ENCODE measurements at places on chromosomes 16 and 17.

- no peak for DNase-seq
These were observed 34.6 kb downstream of the RBFOX1 start for GRCh38 chr16:7366993-7367880.

- DNase-seq: no peak
These were observed 9.2 kb downstream of the RND2 start for GRCh38 chr17:43033948-43034881.

DNA sequence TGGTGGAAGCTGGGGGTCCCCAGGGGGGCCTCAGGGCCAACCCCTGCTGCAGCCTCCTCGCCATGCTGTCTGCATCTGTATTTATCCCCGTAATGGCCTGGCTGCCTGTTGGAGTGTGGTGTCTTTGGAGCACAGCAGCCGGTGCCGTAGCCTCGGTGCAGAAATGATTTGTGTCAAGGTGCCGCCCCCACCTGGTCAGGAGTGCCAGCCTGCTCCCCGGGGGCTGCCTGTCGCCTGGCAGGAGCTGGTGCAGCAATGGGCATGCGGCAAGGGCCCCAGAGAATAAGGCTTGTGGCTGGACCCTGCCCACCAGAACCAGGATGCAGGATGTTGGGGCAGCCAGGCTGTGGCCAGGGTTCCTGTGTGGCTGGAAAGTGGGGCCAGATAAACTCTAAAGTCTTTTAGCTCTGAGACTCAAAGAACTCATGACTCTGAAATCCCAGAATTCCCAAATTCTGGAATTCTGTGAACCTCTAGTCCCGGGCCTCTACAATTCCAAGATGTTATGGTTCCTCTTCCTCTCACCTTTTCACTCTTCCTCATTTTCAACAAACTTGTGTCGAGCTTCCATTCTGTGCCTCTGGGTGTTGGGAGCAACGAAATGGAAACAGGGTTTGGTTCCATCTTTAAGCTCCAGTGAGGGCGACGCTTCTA lies 5.9 kb downstream of the CPNE2 start:
- DNase-seq: no peak

DNA sequence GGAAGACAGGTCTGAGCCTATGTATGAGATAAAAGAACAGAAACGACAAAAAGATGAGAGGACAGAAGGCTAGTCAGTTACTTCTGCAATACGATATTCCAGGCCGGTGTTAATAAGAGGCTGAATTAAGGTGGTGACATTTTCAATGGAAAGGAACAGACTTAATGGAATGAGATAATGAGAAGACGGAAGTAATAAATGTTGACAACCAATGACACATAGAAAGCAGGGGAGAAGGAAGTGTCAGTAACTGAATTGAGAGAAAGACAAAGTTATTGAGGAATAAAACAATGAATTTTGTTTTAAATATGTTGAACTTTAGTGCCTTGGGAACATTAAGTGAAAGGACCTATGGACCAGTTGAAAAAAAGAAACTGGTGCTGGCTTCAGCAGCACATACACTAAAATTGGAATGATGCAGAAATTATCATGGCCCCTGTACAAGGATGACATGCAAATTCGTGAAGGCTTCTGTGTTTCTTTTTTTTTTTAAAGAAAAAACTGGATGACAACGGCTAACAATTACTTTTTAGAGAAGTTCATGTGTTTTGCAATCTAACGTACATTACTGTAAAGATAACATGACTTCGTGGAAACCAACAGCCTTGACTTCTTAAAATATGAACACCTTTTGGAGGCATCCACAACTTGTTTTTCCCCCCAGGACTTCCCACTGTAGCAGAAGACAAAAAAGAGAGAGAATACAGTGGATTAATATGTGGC lies 18.5 kb upstream of the CPD start:
- no peak for DNase-seq

- DNase-seq: no peak
These were observed 36.8 kb upstream of the TEKT3 start for GRCh38 chr17:15378243-15378642.

DNA sequence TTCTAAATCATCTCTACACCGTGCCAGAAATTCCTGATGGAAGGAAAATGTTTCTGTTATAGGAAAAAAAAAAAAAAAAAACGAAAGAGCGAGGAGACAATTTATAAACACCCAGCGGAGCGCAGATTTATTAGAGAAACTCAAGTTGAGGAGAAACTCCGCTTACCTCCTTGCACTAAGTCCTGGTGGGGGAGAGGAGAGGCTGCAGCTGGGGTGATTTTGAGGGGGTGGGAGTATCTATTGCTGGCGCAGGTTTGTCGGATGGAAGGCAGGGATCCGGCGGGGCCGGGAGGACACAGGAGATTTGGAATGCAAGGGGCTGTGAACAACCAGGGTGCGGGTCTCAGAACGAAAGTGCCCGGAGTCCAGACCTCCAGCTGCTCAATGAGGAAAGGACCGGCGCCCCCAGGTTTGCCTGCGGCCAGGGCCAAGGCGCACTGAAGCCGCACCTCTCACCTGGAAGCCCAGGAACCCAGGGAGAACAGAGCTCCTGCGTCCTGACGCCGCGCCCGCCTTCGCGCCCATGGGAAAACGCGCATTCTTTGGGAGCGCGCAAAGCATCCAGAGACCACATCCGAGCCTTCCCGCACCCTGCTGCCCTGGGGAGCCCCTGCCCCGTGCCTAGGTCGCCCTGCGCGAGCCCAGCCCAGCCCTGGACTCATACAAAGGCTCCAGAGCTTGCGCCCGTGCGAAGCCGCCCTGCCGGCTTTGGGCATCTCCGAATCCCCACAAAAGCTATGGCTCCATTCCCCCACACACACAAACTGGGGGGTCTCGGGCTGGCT lies 2.6 kb upstream of the HOXB8 start:
- DNase-seq: no peak

- DNase-seq: no peak
These were observed 524.2 kb upstream of the EEF2KMT start for GRCh38 chr16:5621826-5622225.

GRCh38 chr17:67121316-67121891 lies 77.0 kb downstream of the CACNG1 start:
- no peak for DNase-seq

DNA sequence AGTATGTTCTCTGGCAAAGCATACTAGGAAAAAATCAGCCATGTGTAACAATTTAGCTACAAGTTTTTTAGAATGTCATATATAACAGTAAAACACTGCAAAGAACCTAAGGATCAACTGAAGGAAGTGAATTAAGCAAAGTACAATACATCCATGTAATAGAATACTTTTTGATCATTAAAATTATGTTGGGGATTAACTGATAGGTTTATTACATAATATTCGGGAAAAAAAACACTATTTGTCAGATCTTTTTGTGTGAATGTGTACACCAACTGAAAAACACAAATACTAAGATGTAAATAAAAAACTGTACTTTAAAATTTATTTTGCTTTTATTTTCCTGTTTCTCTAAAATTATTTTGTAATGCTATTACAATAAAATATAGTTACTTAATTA lies 185.5 kb upstream of the DYNLRB2 start:
- DNase-seq: no peak

- DNase-seq: no peak
These were observed 28.4 kb downstream of the LRRC75A start for GRCh38 chr17:16463358-16464302.

DNA sequence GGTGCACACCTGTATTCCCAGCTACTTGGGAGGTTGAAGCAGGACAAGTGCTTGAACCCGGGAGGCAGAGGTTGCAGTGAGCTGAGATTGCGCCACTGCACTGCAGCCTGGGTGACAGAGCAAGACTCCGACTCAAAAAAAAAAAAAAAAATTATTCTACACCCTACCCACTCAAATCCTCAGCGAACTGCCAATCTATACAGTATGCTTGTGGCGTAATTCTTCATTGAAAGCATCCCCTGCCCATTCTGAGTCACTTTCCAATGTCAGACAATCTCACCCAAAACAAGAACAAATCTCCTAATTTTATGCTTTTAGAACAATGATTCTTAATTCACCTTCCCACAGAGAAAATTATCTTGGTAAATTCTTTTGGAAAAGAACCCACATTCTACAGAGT lies 12.0 kb downstream of the AMFR start:
- DNase-seq: no peak

GRCh38 chr16:77963185-77964044 lies 58.9 kb upstream of the CLEC3A start:
- DNase-seq: no peak

- DNase-seq: no peak
These were observed 34.8 kb downstream of the WDR45B start for GRCh38 chr17:82613283-82614094.

GRCh38 chr17:10640475-10640874 lies 16.6 kb downstream of the MYH3 start:
- no peak for DNase-seq

DNA sequence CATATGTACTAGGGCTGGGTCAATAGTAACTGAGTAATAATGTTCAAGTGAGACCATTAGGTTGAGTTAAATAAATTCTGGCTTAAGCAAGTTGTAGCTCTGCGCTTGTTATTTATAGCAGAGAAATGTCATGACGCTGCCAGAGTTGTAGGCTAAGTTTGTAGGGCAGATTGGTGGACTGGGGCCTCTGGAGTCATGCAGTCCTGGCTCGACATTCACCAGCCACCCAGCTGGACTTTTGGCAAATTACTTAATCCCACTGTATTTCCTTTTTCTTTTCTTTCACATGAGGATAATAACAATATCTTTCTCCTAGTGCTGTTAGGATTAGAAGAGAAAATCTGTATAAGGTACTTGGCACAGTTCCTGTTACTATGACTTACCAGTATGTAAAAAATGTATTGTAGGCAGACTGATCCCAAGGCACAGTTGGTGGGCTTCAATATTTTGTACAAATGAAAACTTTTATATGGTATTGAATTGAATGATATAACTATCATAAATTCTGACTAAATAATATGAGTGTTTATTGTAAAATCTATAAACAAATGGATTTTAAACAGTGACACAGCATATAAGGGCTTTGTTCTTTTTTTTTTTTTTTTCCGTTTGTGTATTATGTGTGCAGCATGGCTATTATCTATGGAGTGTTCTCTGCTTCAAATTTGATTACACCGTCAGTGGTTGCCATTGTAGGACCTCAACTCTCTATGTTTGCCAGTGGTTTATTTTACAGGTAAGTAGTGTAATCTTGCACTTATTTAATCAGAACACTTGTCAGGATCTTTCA lies 2.6 kb downstream of the MFSD11 start:
- no peak for DNase-seq

DNA sequence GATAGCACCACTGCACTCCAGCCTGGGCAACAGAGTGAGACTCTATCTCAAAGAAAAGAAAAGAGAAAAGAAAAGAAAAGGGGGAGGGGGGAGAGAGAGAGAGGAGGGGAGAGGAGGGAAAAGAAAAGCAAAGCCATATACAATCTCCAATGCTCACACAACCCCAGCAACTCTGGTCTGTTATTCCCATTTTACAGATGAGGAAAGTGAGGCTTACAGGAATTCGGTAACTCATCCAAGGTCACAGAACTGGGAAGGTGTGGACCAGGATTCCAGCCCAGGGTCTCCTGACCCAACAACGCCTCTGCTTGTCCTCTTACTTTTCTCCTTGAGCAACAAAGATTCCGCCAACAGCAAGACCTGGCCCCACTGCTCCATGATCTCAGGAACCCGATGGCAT lies 13.0 kb downstream of the PLA2G10 start:
- no peak for DNase-seq

- DNase-seq: no peak
These were observed 44.4 kb downstream of the BANP start for GRCh38 chr16:87995644-87996043.

DNA sequence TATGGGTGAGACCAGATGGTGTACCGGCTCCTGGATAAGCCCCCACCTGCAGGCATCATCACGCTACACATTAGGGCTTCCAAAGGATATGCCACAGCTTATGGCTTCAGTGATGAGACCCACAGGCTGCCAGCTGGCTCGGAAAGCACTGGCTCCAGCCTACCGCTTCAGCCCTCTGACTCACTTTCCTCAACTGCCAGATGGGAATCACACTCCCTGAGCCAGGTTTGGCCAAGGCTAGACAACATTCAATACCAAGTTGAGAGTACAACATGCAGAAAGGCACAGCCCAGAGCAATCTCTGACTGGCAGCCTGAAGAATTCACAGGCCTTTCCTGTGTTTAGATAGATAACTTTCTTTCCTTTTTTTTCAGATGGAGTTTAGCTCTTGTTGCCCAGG lies 10.3 kb downstream of the CENPV start:
- DNase-seq: no peak

DNA sequence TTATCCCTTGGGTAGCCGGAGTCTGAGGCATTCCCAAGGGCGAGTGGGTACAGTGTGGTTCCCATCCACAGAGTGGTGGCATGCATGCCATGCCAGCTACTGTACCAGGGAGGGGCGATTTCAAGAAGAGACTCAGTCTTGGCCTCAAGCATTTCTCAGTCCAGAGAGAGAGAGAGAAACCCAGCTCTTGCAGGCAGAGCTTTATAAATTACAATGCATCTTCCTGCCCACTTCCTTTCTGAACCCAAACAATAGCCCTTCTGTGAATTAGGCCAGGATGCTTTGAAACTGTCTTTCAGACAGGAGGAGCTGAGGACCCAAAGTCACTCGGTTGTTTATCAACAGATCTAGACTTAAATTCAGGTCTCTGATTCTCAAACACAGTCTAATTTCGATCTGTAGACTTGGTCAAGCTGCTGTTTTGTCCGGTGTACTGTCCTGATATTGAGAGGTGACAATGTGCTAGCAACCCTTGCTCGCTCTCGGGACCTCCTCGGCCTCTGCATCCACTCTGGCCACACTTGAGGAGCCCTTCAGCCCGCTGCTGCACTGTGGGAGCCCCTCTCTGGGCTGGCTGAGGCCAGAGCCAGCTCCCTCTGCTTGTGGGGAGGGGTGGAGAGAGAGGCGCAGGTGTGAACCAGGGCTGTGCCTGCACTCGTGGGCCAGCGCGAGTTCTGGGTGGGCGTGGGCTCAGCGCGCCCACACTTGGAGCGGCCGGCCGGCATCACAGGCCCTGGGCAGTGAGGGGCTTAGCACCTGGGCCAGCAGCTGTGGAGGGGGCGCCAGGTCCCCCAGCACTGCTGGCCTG lies 408.0 kb downstream of the UTP18 start:
- DNase-seq: no peak

DNA sequence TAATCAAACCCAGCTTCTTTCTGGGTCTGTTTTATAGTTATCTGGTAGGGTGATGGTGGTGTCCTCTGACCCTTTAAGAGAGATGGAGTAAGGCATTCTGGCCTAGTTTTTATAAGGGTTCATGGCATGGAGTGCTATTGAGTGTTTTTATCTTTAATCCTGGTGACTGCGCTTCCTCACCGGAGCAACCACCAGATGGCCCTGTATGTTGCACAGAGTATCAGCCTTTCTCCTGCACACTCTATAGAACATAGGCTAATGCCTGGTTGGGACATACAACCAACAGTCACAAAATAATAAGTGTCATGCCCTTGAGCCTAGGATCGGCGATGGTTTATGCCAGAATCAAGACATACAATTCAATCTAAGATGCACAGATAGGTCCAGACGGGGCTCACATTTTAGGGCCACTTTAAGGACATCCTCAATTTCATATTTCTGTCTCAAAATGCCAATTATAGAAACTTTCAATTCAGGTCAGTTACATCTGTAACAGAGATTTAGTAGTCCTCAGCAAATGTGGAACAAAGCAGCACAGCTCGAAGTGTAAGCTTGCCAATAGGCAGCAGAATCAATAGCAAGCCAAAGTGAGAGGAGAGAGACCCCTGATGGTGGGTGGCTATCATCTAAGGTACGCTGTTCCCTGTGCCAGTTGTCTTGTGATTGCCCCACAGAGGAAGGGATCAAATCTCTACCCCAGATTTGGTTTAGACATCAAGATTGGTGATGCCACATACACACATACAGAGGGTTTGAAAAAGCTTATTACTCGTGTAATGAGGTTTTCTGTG lies 37.2 kb upstream of the HOXB9 start:
- DNase-seq: no peak

Measured in left renal cortex interstitium (tissue), 4 donors.